ENCODE measurements at places on chromosomes 7 and 10.

DNA sequence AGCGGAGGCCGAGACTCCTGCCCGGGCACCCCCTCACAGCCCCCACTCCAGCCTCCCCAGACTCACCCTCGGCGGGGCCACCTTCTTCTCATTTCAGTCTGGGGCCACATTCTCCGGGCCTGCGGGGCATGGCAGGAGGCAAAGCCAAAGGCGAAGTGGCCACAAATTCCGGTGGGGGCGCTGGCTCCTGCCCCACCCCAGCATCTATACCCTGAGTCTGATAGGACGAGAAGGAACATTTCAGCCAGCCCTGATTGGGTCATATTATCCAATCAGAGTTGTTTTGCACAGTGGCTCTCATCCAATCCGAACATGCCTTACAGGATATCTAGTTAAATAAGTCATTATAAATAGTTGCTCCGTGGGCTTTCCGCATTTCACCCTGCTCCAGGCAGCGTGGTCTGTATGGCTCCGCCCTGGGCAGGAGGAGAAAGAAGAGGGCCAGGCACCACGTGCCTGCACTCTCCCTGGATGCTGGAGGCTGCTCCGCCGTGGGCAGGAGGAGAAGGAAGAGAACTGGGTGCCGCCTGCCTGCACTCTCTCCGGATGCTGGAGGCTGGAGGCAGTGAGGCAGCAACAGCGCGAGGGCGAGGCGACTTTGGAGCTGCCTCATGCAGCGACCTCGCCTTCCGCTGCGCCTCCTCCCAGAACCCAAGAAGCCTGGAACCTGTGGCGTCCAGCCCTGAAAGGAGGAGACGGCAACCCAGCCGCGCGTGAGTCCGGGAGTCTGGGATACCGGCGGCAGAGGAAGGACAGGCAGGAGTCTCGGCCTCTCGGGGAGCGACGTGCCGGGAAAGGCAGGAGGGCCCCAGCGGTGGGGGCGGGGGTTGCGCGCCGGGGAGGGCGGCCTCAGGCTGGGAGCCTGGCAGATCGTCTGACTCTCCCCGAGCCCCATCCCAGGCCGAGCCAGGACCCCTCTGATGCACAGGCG, 162.9 kb downstream of the ZNF33B start:
- no peak overlapping the region for H3K27ac ChIP-seq
- H3K27me3 ChIP-seq, result no peaks in the 10 kb centered on the region
- no peaks in the 10 kb centered on the region for H3K36me3 ChIP-seq
- H3K4me1 ChIP-seq, result no peaks in the 10 kb centered on the region
- H3K4me3 ChIP-seq, result no peak overlapping the region

DNA sequence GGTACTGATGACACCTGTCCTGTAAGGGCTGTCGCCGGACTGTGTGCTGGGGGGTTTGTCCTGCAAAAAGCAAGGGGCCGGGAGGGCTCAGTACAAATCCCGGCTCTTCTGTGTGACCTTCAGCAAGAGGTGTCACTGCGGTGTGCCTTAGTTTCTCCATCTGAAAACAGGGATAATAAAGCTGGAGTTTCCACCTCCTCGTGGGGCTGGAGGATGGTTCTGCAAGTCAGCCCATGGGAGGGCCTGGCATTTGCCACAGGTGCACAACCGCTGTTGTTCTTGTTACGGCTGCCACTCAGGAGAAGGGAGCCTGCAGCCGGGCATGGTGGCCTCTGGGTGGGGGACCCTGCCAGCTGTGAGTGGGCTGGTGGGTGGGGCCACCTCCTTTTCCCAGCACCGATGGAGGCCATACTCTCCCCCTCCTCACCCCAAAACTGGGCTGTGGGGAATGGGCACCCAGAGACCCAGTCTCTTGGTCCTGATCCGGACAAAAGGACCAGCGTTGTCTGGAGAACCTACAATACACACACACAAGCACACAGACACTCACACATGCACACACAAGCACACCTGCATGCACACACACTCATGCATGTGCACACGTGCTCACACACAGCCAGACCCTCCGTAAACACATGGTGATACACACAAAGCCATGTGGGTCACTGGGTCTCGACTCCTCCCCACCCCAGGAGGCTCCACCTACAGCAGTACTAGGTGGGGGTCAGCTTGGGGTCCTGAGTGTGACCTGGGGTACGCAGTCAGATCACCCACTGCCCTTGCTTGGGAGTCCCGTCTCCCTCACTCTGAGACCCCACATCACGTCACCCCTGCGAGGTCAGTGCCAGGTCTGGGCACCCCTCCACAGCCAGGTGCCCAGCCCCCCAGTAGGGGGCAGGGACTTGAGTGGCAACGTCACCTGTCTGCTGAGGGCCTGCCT, 34.1 kb downstream of the ELFN1 start:
- DNase-seq, result no peak
- H3K27ac ChIP-seq, result no peak overlapping the region
- H3K4me1 ChIP-seq, result peaks cover 2% of the 10 kb centered on the region
- no peaks in the 10 kb centered on the region for H3K36me3 ChIP-seq
- no peaks in the 10 kb centered on the region for H3K27me3 ChIP-seq

GRCh38 chr10:106682175-106682574, 482.3 kb downstream of the SORCS1 start:
- no peaks in the 10 kb centered on the region for H3K27me3 ChIP-seq
- no peaks in the 10 kb centered on the region for H3K4me1 ChIP-seq
- no peak overlapping the region for H3K4me3 ChIP-seq
- H3K36me3 ChIP-seq, result no peaks in the 10 kb centered on the region

- H3K4me3 ChIP-seq, result no peak overlapping the region
- H3K4me1 ChIP-seq, result no peaks in the 10 kb centered on the region
- no peak overlapping the region for H3K27ac ChIP-seq
Measured at GRCh38 chr10:115402699-115403098, 309.5 kb downstream of the ATRNL1 start.

Data from mesendoderm (in vitro differentiated cells).